ENCODE measurements at places on chromosomes 13 and 19. TPM values are rescaled to one million over a fixed set of nuclear protein-coding genes. Genes with fewer than 3 reads are reported as not detected.

The GPR12 gene
- 0.14 TPM for total RNA-seq

The ELSPBP1 gene
- total RNA-seq = not detected

DNA sequence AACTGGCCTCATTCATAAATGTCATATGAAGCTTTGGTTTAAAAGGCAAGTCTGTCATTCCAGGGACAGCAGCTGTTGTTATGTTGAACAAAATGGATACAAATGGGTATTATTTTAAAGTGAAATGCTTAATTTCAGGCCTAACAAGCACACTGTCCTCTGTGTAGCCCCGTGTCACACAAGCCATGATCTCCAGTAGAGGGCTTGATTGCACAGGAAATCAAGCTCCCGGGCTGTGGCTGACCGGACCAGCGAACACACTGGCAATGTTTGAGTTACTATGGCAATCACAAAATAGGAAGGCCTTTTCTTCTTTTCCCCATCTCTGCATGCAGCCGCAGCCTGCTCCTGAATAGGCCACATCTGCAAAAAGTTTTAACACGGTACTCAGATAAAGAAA is 64.0 kb upstream of the GSX1 start:
- no peak for DNase-seq

GRCh38 chr13:52669677-52670076 is 17.0 kb downstream of the SUGT1 start:
- no peak for DNase-seq

DNA sequence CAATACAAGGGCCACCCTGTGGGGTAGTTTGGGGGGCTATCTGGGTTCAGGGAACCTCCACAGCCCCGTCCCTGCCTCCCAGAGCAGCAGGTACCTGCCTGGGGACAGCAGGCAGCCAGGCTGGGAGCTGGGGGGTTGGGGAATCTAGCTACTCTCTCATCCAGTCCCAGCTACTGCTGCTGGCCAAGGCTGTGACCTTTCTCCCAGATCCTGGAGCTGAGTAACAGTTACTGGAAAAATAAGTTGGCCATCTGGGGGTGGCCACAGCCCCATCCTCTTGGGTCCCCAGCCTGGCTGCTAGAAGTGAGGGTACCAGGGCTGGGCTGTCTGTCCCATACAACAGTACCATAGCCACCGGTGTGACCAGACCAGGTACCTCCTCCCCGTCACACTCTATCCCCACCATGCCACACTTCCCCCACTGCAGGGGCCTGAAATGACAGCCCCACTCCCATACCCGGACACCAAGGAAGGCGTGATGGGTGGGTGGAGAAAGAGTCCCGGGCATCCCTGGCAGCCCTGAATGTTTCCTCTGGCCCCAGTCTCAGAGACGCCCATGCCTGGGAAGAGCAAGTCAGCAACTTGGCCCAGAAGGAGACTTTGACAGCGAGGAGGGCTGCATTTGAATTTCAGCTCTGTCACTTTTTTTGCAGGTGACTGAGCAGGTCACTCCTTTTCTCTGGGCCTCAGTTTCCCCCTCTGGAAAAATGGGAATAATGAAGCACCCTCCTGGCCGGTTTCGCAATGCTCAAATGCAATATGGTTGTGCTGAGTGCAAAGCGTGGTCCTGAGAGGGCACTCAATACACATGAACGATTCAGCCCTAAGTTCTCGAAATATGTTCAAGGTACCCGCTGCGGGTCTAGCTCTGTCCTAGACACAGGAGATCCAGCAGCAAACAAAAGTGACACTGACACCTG is 30.7 kb upstream of the NFIC start:
- peak; percentile 66 for DNase-seq

GRCh38 chr19:18281082-18282020 is at the start of gene JUND:
JUND (minus strand) TSS chr19:18281622; CDS start chr19:18281484, 138 bp downstream.
- DNase-seq = peak; percentile 99

The MADCAM1 gene
- 0.22 TPM for total RNA-seq

DNA sequence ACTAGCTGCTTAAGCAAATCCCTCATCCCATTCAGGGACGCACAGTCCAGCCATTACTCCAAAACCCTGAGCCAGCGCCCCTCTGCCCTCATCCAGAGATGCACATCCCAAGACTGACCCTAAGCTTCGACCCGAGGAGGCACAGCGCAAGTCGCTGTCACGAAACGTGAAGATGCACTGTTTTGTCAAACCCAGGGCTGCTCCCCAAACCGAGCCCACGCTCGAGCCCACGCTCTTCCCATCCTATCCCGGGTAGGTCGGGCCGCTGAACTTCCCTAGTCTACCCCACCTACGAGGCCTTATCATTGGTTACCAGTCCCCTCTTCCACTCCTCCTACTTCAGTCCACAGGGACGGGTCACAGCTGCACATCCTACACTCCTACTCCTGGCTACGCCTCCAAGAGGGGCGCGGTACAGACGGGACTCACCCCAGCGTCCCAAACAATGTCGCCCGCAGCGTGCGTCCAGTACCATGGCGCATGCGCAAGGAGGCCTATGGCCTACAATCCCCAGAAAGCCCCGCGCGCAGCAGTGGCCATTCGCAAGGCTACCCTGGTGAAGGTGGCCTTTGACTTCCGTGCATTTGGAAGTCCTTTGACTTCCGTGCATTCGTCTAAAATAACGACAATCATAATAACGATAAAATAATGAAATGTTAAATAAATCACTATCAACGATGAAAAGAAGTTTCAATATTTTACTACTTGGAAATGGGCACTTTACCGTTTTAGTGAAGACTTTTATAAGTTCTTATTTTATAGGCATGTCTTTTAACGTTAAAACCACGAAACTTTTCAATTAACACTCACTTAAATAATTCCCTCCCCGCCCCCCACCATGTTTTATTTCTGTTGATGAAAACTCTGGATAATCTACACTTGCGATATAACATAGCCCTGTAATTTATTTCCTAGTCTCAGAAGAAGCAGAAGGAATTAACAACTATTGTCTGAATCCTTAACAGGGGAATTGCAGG is at the start of gene ZNF285:
TSS of gene ZNF285 (minus strand) at position 470 of the 977 bp plus-strand sequence. CDS start 4,395 bp downstream, outside the sequence.
- DNase-seq = peak; percentile 96

DNA sequence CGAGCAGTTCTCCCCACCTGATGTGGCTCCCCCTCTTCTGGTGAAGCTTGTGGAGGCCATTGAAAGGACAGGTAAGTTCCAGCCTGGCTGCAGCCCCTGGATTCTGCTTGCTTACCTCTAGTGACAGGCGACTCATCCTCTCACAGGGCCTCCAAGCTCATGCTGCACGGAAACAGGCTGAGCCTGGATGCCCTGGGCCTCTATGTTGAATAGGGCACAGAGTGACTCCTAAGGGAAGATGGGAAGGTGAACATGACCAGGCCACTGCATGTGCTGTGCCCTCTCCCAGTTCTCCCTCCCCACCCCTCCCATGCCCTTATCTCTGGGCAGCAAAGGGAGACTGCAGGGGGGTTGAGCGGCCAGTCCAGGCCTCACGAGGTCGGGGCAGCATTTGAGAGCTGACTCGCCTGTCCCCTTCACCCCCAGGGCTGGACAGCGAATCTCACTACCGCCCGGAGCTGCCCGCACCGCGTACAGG is 7.6 kb downstream of the PIK3R2 start:
- DNase-seq = no peak

The CLEC17A gene
- total RNA-seq = not detected

The ACER1 gene
- not detected for total RNA-seq

GRCh38 chr13:52454459-52454819 is 839 bp upstream of the CKAP2 start:
- no peak for DNase-seq

The IER2 gene
- 17.3 TPM for total RNA-seq

- no peak for DNase-seq
These were observed 1.6 kb downstream of the ZNF415 start for GRCh38 chr19:53131085-53131590.

- DNase-seq = no peak
These were observed 11.3 kb downstream of the IQCN start for GRCh38 chr19:18262917-18263316.

DNA sequence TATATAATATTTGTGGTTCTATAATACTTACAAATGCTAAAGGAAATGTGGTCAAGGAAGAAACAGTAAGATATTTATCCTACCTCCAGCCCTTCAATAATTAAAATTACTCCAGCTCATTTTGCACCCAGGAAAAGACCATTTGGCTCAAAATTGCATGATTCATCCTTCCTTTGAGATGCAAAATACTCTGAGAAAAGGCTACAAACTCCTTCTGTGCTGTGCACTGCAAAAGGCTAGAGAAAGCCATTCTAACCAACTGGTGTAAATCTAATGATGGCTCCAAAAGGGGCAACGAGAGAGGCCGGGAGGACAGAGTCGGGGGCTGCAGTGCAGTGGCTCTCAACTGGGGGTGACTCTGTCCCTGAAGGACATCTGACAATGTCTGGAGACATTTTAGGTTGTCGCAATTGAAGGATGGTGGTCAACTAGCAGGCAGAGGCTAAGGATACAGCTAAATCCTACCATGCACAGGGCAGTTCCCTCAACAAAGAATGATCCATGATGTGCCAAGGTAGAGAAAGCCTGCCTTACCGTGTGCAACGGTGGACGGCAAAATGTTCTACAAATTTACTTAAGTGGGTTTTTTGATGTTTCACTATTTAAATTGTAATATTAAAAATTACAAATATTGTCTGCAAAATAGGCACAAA is 32.6 kb downstream of the SLC7A1 start:
- DNase-seq = no peak

- DNase-seq = no peak
These were observed 548.2 kb downstream of the GPC5 start for GRCh38 chr13:91946498-91947070.

GRCh38 chr13:97986835-97987234 is 33.4 kb downstream of the IPO5 start:
- DNase-seq = no peak

- no peak for DNase-seq
These were observed 139.8 kb downstream of the PTPRS start for GRCh38 chr19:5200844-5201243.

The FSD1 gene
- total RNA-seq = not detected

DNA sequence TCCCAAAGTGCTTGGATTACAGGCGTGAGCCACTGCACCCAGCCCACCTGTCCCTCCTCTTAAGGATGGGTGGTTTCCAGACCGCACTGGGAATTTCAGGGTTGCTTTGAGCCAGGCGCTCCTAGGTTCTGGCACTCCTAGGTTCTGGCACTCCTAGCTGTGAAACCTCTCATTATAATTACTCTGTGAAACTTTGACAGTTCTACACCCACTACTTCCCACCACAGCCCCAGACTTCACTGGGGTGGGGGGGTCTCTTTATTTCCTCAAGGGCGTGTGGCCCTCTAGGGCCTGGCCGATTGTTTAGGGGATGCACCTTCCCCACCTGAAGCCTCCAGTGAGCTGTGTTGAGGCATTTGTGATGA is 2.3 kb upstream of the ADAMTS10 start:
- no peak for DNase-seq

- DNase-seq = no peak
These were observed 583.9 kb upstream of the MIR17HG start for GRCh38 chr13:90763476-90764150.

GRCh38 chr19:10523135-10523636 is 5.9 kb upstream of the S1PR5 start:
- no peak for DNase-seq

DNA sequence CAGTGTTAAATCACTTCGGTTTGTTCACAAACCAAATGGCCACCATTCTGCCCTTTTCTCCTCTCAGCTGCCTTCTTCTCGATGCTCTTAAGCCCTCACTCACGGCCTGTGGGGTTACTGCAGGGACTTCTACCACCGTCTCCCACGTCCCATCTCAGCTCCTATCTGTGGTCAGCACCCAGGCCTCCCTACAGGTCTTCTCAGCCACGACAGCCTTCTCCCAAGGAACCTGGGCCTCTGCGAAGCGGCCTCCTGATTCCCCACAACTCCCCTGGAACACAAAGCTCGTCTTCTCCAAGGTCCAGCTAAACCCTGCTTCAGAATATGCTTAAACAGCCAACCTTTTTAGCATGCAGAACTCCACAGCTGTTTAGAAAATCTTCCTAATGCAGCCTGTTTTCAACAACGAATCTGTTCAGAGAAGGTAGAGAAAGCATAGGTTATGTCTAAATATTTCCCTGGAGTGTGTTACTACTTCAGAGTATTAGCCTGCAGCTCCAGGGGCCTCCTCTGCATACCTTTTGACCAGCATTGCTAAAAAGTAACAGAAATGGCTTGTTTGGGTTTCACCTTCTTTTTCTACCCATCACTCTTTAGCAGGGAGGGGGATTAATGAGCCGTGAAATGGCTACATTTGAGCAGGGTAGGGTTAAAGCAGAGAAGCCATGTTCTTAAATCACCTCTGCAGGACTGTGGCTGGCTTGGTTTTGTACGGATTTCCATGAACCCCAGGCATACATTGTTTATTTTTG is 104.0 kb downstream of the COL4A2 start:
- no peak for DNase-seq

The TNFSF9 gene
- 0.38 TPM for total RNA-seq

- DNase-seq = peak; percentile 44
These were observed 13.3 kb downstream of the PALM3 start for GRCh38 chr19:14048443-14049153.

- DNase-seq = no peak
These were observed 784 bp downstream of the PIBF1 start for GRCh38 chr13:72782717-72783116.

DNA sequence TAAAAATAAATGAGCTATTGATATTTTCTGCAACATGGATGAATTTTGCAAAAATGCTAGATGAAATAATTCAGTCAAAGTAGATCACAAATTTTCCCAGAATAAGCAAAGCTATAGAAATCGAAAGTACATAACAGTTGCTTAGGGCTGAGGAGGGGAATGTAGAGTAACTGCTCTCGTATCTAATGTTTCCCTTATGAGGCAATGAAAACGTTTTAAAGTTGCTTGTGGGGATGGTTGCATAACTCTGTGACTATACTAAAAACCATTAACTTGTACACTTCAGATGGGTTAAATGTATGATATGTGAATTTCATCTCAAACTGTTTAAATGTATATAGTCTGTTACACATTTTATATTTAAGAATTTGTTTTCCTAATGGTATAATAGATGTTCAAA is 231.7 kb downstream of the GGACT start:
- no peak for DNase-seq

GRCh38 chr13:27406178-27406939 is 18.1 kb upstream of the GTF3A start:
- no peak for DNase-seq

- no peak for DNase-seq
These were observed 44.0 kb downstream of the SUCLA2 start for GRCh38 chr13:47957073-47957472.

- no peak for DNase-seq
These were observed 2.9 kb downstream of the CILP2 start for GRCh38 chr19:19540715-19541515.

The TLE6 gene
- total RNA-seq = 1.3 TPM

GRCh38 chr19:50478901-50479715 is 2.5 kb upstream of the GARIN5A start:
- no peak for DNase-seq

The CEACAM7 gene
- 0.16 TPM for total RNA-seq
